ENCODE measurements at places on chromosomes 13 and 19.
A peak's percentile ranks its signal among the peaks of the same experiment; 100 is the strongest.

DNA sequence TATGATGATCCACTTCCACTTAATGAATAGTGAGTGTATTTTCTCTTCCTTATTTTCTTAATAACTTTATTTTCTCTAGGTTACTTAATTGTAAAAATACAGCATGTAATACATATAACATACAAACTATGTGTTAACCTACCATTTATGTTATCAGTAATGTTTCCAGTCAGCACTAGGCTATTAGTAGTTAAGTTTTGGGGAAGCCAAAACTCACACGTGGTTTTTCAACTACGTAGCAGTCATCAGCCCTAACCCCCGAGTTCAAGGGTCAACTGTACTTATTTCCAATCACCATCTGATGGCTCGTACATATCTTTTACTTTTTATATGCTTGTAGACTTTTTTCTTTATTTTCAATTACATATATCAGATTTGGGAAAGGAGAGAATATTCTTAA, 95.7 kb downstream of the TNFSF13B start:
- DNase-seq = no peak

GRCh38 chr13:110062777-110063442, 244.0 kb downstream of the COL4A1 start:
- DNase-seq = no peak

GRCh38 chr19:31319465-31319864, 29.8 kb downstream of the TSHZ3 start:
- no peak for DNase-seq

DNA sequence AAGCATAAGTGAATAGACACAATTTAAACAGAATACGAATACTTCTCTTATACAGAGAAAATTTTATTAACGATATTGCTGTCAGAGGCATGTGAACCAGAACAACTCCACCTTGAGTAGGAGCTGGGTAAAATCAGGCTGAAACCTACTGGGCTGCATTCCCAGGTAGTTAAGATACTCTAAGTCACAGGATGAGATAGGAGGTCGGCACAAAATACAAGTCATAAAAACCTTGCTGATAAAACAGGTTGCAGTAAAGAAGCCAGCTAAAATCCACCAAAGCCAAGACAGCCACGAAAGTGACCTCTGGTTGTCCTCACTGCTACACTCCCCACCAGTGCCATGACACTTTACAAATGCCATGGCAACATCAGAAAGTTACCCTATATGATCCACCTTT, 49.2 kb upstream of the TRPC4 start:
- no peak for DNase-seq

- no peak for DNase-seq
These were observed 183.4 kb downstream of the PTPRS start for GRCh38 chr19:5157186-5157585.

DNA sequence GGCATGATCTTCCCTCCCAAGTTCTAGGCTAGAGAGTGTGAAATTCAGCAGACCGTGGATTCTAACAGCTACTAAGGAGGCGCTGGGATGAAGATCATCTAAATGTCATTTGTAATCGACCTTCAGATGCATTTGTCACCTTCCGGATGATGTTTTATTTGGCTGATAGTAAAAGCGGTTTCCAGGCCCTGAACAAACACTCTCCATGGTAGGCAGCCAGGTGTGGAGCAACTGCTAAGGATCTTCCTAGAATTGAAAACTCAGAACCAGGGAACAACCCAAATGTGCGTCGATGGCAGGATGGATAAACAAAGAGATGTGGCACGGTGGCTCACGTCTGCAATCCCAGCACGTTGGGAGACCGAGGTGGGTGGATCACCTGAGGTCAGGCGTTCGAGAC, 107.2 kb upstream of the CACNA1A start:
- DNase-seq = peak; percentile 100

Measured in NCI-H510A treated with DMSO at 0.1 percent for 48 hours (cell line).